ENCODE measurements at places on chromosomes 16 and 17.

DNA sequence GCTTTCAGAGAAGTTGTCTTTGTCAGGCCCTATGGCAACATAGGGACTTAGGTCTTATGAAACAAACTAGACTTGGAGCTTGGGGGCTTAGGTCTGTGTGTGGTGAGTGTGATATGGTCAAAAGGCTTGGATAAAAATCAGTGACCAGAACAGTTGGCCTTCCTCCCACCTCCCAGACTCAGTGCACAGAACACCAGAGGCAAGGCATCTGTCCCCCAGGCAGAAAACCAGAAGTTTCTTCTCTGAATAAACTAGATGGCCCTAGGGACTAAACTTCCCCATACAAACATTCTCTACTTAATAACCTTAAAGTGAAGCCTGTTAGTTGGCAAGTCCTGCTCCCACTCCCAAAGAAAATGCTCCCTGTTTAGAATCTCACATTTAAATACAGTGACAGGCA, 39.2 kb upstream of the PMFBP1 start:
- DNase-seq: no peak

DNA sequence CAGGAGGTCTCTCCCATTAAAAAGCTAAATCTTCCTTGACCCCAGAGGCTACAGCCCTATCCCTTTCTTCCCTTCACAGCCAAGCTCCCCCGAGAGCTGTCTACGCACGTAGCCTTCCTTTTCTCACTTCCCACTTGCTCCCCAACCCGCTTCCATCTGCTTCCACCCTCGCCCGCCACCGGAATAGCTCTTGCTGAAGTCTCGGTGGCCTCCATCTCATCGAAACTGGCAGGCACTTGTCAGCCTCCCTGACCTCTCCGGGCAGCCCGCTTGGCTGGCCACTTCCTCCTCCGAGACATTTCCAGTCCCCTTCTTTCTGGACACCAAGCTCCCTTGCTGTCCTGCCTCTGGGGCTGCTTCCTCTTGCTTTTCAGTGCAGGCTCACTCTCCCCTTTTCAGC, 10.7 kb upstream of the EPOP start:
- no peak for DNase-seq

- no peak for DNase-seq
Measured at GRCh38 chr16:10694830-10695229, at the start of gene TEKT5. Gene TEKT5, minus strand, starts transcription at chr16:10694930. Its CDS starts 57 bp downstream, at chr16:10694873.

DNA sequence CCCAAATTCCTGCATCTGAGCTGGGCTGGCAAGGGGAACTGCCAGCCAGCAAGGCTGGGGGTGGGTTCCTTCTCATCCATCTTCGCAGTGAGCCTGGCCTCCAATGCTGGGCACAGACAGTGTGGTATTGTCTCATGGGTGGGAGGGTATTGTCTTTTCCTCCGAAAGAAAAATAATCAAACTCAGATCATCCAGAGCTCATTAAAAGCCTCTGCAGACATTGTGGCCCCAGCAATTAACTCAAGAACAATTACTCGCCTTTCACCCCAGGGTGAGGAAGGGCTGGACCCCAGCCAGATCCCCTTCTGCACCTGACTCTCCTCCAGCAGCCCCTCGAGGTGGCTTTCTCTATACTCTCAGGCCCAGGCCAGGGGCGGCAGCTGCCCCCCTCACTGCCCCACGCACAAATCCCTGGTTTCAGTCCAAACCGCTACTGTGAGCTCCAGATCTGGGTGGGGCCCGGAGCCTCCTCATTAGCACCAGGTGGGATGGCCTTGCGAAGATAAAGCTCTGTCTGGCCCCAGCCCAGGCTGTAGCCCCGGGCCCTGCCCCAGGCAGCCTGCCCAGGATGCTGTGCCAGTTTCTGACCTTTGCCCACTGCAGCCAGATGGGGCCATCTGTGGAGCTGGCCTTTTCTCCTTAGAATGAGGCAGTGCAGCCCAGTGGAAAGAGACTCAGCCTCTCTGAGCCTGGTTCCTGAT, 2.3 kb upstream of the KRT15 start:
- no peak for DNase-seq

GRCh38 chr16:11327277-11328171, 17.7 kb upstream of the RMI2 start:
- no peak for DNase-seq
